ENCODE measurements at places on chromosomes 4 and X.

DNA sequence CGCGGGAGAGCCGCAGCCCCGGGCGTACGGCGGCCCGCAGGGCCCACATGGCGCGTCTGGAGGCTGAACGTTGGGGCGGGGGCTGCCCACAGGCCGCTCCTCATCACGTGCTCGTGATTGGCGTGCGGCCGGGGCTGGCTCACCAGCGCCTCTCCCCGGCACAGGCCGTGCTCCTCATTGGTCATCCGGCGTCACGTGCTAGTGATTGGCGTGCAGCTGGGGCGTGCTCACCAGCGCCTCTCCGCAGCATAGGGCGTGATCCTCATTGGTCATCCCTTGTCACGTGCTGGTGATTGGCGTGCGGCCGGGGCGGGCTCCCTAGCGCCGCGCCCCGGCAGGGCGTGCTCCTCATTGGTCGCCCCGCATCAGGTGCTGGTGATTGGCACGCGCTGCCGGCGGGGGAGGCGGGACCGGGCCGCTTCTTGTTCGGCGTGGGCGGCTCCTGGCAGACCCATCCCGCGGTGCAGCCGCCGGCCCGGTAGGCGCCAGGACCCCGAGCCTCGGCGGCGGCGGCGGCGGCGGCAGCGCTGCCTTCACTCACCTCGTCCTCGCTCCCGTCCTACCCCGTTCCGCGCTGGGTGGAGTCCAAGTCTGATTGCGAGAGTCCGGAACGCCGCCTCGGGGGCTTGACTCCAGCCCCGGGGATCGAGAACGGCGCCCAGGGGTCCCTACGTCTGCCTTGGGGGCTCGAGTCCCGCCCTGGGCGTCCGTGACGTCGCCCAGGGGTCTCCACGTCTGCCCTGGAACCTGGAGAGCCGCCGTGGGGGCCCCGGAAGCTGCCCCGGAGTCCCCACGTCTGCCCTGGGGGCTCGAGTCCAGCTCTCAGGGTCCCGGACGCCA, at the start of gene GTPBP6:
GTPBP6 (minus strand) TSS at position 58 of the 840 bp plus-strand sequence; CDS start at position 49, 9 bp downstream.
- DNase-seq = peak; percentile 98

DNA sequence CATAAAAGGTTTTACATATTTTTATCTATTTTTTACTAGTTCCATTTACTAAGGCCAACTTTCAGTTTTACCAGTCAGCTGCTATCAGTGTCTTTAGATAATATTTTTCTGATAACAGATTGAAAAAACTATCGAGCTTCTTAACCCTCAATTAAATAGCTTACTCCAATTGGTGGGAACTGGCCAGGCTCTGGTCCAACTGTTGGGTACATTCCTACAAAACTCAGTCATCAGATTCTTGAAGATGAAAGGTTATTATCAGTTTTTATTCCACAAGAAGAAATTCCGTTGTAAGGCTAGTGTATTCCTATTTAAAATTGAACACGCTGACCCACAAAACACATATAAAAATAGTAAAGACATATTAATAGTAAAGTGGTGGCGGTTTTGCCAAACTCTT, 346.2 kb downstream of the MAPK10 start:
- no peak for DNase-seq

DNA sequence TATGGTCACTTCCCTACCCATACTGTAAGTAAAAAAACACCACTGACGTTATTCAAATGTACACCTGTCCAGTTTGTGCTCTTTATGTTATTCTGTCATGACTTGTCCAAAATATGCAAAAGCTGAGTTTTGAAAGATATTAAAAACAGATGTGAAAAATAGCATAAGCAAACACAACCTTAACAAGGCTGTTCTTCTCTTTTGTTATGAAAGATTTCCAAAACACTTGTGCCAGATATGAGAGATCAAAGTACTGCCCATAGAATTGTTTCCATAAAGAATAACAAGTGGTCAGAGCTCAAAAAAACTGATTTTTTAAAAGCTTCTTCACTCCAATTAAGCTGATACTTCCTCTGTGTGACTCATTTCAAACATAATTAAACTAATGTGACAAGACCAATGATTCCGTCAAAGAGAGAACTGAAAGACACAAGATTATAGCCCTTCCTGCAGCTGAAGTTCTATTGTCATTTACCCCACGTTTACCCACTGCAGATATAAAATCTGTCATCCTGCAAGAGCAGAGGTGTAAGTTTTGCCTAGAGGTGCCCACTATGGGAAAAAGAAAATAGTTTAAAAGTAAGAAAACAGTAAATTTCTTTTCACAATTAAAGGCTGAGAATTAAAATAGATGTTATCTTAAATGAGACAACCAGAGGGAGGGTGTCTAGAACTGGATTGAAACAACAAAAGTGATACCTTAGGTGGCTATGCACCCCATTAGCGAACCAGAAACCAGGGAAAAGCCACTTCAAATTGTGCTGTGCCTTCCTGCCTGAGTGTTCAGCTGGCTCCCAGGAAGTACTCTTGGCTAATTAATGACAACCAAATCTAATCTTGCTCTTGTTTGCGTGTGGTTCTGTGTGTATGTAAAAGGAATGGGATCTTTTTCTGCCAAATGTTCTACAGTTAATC, 30.1 kb downstream of the RASSF6 start:
- no peak for DNase-seq

- peak; percentile 41 for DNase-seq
These were observed 216.9 kb downstream of the PTTG2 start for GRCh38 chr4:38177035-38177546.

- DNase-seq = peak; percentile 74
These were observed 767 bp upstream of the SMIM20 start for GRCh38 chr4:25913056-25913850.

DNA sequence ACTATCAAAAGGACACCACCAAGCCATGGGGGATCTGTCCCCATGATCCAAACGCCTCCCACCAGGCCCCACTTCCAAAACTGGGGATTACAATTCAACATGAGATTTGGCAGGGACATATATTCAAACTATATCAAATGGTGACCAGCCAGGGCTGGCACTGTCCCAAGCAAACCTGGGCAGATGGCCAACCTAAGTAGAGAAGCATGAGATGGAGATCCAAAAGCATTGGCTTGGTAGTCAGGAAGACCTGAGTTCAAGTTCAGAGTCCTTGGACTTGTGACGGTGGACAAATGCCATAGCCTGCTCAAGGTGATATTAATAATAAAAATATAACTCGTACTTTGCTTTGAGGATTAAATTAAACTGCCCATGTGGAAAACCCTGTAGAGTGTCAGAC, 79.2 kb upstream of the HS3ST1 start:
- peak; percentile 30 for DNase-seq

- DNase-seq = no peak
These were observed 54.4 kb downstream of the ELF4 start for GRCh38 chrX:130055899-130056298.

- DNase-seq = no peak
These were observed 1.4 kb upstream of the HAUS7 start for GRCh38 chrX:153471663-153472280.

- DNase-seq = no peak
These were observed 258.1 kb upstream of the IL1RAPL1 start for GRCh38 chrX:28329156-28329555.

- no peak for DNase-seq
These were observed 136.3 kb downstream of the UBE2K start for GRCh38 chr4:39834269-39834668.

GRCh38 chr4:85050736-85051135, 84.2 kb upstream of the WDFY3 start:
- DNase-seq = no peak

DNA sequence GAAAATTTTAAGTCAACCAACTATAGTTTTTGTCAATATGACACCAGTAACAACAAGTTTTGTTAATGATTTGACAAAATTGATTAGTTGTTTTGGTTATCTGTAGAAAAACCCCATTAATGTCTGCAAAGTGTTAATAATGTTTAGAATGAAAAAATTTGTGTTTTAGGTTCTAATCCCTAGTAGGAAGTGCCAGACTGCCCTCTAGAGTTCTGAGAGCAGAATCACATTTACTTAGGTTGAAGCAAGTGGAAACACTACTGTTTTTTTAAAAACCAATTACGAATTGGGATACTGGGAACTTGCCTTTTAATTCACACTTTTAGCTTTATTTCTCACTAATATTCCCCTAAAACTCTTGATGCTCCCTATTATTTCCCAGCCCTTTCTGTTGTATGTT, 101.1 kb upstream of the CYLC1 start:
- DNase-seq = no peak

DNA sequence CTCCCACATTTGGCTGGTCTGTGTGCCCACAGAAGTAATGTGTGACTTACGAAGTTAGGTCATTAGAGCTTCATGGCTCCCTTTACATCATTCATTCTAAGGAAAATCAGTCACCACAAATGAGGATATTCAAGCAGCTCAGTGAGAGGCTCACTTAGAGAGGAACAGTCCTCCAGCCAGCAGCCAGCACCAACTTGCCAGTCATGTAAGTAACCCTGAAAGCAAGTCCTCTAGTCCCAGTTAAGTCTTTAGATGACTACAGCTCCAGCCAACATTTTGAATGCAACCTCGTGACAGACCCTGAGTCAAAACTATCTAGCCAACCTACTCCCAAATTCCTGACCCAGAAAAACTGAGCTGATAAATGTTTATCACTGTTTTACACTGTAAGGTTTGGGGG, 71.3 kb downstream of the LRBA start:
- DNase-seq = no peak

DNA sequence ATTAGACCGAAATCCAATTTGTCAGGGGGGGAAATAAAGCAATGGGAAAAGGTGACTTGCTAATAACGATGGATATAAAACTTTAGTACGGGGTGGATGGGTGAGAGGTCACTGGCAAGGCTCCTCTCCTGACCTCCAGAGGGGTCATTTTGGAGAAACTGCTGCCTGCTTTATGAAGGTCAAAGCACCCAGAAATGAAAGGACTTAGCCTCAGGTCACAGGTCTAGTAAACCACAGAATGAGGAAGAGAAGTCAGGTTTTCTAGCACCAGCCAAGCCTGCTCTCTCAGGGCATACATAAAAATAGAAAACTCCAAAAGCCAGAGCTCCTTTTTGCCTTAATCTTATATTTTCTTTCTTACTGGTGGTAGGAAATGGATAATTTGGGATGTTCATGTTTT, 134.2 kb downstream of the SHROOM3 start:
- no peak for DNase-seq

- DNase-seq = no peak
These were observed 77.1 kb upstream of the ATOH1 start for GRCh38 chr4:93751411-93751810.

GRCh38 chr4:124184792-124185191, 527.7 kb downstream of the ANKRD50 start:
- no peak for DNase-seq

DNA sequence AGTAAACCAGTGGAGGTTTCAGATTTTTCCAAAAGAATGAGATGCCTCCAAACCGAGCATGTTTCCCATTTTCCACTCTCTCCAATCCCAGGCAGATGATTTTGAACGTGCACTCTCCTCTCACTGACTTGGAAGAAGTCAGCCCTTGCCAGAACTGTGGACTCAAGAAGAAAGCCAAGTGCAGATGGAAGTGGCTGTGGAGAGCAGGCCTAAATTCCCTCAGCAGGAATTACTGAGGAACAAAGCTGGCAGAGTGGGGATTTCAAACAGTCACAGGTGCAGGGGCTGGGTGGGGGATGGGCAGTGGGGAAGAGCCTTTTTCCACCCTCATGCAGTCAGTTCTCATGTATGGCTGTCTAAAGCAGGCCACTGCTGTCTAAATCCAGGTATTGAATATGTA, 83.5 kb upstream of the PLAC1 start:
- no peak for DNase-seq

GRCh38 chr4:153489856-153490558, 23.8 kb downstream of the TMEM131L start:
- no peak for DNase-seq

Measured in left colon (tissue), 2 donors.